GM10248 (cell line): ENCODE measurements at places on chromosomes 3 and 15.

DNA sequence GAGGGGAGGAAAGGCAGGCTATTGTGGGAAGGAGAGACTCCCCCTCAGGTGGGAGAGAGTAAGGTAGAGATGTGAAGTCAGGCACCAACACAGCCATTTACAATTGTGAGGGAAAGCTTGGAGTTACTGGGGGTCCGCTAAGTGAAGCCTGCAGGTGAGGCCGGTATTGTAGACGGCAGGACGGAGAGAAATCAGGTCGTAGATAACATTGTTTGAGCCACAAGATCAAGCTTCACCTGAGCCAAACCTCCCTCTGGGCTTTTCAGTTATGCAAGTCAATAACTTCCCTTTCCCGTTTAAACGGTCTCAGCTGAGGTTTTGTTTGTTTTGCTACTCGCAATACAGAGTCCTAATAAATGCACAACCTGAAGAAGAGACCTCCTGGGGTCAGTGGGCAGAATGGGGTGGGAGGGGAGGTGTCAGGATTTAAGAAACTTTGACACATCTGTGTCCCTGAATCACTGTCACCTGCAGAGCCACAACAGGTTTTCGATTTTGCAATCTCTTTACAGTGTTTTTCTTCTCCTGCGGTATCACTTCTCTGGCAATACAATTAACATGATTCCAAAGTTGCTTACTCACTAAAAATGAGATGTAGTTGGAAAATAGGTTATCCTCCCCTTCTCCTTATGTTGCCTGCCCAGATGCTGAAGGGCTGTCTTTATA is 72.0 kb upstream of the GLCE start:
- DNase-seq: no peak

DNA sequence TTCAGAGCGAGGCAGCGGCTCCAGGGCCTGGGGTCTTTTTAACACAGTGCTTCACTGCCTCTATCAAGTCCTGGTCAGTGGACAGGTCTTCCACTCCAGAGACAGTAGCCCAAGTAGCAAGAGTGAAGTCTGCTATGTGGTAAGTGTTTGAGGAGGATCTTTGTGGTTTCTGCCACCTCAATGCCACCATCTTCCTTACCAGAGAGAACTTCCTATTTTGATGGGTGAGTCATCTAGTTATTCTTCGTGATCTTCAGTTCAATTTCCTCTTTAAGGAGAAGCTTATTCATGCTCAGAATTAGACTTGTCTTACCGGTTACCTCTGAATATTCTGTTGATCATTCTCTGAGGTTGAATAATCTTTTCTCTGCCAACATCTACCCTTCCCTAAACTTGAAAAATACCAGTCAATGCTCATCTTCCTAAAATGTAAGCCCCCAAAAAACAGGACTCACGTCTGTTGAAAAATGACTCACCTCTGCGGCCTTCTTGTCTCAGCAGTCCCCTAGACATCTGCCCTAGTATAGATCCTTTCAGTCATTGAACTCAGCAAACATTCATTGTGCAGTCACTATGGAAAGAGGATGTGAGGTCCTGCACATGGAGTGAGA is 32.2 kb upstream of the BCL6 start:
- no peak for DNase-seq

- no peak for DNase-seq
These were observed 51.7 kb downstream of the SH3GL3 start for GRCh38 chr15:83498801-83499200.

DNA sequence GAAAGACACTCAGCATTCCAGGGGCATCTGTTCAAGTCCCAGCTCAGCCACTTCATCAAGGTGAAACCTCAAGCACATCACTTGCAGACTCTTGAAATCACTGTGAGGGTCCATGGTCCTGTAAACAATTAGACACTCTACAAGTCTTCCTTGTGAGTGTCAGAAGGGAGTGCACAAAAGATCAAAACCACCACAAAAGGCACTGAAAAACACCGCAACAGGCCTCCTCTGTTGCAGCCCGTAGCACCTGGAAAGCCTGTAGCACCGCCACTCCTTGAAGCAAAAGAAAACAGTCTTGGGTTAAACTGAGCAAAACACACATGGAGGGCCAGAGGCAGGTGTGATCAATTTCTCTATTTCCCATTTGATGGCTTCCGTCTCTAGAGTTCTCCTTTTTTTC is 63.8 kb upstream of the SNRK start:
- DNase-seq: no peak

DNA sequence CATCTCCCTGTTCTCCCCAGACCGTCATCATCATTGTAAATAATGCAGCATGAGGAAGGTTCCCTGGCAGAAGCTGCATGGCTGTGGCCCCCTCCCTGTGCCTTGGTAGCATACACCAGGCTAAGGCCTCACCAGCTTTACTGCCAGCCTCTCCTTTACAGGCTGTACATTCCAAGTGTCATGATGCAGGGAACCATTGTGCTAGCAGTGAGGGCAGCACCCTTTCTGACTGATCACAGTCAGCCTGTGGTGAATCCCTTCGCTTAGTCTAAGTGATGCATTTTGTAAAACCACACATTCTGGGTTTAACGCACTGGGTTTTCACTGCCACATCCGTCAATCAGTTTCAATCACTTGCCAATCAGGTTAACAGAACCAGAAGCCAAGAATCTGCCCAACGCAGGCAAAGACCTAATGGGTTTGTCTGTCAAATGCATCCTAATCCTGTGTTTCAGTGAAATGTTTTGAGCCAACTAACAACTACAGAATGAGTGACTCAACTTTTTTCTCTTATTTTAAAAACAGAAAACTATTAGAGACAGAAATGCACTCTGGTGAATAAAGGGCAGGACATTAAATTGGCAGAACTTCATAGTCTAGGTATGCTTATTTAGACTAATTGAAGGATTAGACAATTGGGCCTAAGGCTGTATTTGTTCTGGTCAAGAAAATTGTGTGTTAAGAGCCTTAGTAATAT is 225.9 kb upstream of the DPH6 start:
- DNase-seq: no peak

GRCh38 chr3:123695731-123696640 is 111.1 kb upstream of the HACD2 start:
- no peak for DNase-seq

GRCh38 chr3:195889870-195890295 is 18.5 kb downstream of the TNK2 start:
- DNase-seq: no peak

GRCh38 chr3:186137051-186137685 is 28.3 kb upstream of the ETV5 start:
- DNase-seq: no peak

DNA sequence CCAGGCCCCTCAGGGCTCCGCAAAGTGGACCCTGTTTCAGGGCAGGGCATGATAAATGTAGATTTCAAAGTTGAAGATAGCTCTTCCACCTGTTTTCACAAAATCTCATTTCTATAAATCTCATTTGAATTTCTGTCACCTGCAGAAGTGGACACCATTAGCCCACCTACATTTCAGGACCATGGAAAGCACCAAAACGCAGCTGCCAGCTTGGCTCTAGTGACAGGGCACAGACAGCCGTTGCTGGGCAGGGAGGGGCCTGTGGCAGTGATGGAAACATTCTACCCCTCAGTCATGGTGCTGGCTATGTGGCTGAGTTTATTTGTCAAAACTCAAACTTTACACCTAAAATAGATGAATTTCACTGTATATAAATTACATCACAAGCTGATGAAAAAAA is 40.4 kb downstream of the PRR23E start:
- no peak for DNase-seq

DNA sequence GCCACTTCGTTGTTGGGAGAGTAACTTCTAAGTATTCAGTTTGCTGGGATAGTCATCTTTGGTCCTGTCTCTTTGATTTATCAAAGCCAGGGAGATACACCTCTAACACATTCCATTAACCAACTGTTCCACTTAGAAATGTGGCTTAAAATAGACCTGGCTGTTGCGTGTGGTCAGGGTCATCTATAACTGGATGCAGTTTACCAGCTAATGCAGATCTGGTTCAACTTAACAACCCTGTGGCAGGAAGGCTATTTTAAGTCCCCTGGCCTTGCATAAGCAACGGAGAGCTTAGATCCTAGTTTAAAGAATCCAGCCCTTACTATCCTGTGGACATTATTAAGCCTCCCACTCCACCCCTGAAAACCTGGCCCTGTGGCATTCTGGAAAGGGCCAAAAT is 28.1 kb upstream of the CAPN3 start:
- no peak for DNase-seq

DNA sequence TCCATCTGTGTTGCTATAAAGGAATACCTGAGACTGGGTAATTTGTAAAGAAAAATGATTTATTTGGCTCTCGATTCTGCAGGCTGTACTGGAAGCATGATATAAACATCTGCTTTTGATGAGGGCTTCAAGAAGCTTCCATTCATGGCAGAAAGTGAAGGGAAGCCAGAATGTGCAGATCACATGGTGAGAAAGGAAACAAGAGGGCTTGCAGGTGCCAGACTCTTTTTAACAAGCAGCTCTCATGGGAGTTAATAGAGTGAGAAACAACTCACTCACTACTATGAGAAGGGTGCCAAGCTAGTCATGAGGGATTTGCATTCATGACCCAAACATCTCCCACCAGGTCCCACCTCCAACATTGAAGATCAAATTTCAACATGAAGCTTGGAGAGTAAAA is 247.2 kb downstream of the ZIC4 start:
- no peak for DNase-seq

- peak; percentile 89 for DNase-seq
These were observed at the start of gene ARPP19 for GRCh38 chr15:52568601-52569585. Gene ARPP19 (minus strand): TSS chr15:52569030. CDS start chr15:52568892, 138 bp downstream.

DNA sequence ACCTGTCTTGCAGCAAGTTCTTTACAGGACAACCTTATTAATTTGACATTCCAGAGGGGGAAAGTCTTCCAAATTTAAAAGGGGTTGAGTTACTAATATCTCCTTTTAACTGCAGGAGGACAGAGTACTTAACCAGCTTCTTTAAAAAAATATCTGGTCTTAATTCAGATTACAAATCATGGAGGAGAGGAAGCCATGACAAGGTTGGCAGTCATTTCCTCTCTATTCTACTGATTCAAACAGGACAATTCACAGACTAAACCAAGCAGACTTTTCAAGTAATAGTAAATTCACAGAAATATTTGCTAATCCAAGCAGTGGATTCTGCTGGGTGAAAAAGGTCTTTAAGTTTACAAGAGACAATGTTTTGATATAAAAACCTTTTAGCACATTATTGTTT is 185.3 kb downstream of the CFAP20DC start:
- no peak for DNase-seq

GRCh38 chr3:4581920-4582611 is 88.9 kb downstream of the ITPR1 start:
- DNase-seq: no peak

- no peak for DNase-seq
These were observed 42.6 kb upstream of the BNC1 start for GRCh38 chr15:83327041-83327440.

DNA sequence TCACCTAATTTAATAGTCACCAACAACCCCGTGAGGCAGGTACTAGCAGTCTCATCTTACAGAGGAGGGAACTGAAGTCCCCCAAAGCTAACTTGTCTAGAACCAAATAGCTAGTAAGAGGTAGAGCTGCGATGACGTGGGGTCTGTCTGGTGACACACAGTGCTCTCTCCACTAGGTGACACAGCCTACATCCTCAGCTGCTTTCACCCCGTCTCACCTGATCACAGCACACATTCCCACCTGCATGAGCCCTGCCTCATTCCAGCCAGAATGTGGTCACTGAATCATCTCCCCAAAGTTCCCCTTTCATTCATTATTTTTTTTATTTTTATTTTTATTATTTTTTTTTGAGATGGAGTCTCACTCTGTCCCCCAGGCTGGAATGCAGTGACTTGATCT is 21.3 kb upstream of the MAGEF1 start:
- DNase-seq: no peak

- DNase-seq: no peak
These were observed 105.7 kb downstream of the ANO10 start for GRCh38 chr3:43515970-43516635.

DNA sequence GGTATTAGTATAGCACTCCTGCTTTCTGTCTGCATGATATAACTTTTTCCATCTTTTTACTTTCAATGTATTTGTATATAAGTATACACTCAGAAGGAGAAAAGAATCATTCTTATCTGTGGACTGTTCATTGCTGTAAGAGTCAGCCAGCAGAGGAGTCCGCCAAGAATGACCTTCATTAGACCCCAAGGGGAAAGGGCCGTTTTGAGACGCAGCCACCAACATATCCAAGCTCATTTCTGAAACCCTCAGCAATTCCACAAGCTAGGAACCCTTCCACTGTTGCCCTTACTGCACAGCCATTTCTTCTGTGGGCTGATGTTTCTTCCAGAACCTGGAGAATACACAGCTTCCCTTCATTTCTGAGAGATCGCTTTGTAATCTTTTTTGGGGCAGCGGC is 301.8 kb downstream of the ADAMTS17 start:
- DNase-seq: no peak

- DNase-seq: peak; percentile 94
These were observed at the start of gene CCDC174 for GRCh38 chr3:14651440-14652251. Gene CCDC174 (plus strand): TSS chr3:14651762. CDS start chr3:14651837, 75 bp downstream.

- no peak for DNase-seq
These were observed 233.2 kb upstream of the TPM1 start for GRCh38 chr15:62809115-62809967.

GRCh38 chr3:119703820-119704531 is 1.2 kb downstream of the CFAP91 start:
- DNase-seq: no peak

DNA sequence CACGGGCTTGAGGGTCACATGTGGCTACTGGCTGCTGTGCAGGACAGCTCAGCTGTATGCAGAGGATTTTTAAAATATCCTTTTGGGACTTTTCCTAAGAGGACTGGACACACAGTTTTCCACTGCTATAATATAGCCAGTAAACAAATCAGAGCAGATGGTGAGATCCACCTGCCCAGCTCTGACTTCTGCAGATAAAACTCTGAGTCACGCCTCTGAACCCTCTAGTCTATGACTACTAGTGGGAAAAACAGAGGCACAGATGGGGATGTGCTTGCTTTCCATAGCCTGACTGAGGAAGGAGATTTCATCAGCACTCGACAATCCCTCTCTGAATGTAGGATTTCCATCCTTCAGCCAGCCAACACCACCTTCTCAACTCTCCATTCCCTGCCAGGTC is 45.1 kb downstream of the COLQ start:
- no peak for DNase-seq

DNA sequence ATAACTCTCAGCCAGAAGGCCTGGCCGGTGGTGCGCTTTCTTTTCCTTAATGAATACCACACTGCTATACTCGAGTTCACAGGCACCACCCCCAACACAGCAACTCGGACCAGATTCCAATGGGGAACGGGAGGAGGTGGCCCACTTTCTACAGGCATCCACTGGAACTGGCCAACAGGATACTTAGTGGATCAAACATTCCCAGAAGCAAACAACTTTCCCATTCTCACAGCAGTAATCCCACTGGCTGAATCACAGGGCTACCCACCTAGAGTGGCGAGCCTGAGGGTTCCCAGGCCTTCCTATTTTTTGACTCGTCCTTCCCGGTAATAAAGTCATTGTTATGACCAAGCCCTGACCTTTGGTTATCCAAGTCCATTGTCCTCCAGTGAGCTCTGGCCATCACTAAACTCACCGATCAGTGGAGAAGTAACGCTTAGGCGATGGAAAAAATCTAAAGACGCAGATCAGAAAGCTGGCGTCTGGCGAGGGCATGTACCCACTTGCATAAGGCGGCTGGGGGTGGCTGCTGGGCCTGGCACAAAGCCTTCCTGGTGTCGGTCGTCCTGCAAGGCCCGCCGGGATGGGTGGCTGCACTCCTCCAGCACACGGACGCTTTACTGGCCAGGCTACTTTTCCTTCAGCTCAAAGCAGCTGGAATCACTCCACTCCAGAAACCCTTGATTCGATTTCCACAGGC is 1.2 kb downstream of the EOGT start:
- no peak for DNase-seq
